T-helper 2 cell (primary cell): ENCODE measurements at places on chromosomes 12 and 14.

GRCh38 chr12:27922531-27923139 is 49.9 kb downstream of the PTHLH start:
- no peak for DNase-seq

GRCh38 chr12:122651520-122652224 is 51.5 kb downstream of the HCAR2 start:
- no peak for DNase-seq

DNA sequence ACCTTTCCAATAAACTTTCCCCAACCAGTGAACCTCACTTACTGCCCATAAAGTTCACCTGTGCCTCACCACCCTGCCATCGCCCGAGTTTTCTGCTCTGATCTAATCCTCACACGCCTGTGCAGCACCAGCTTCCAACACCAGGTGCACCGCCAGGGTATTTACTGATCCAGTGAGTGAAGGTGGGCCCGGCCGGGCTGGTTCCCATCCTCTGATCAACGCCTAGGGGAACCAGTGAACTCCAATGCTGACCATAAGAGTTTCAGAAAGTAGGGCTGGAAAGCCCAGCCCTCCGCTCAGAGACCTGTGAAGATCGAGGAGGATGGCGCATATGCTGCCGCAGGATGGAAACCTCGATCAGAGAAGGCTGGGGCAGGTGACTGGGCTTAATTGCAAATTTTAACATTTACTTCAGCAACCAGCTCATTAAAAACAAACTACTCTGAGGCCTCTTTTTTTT is 685 bp upstream of the MYL6B start:
- peak; percentile 59 for DNase-seq

DNA sequence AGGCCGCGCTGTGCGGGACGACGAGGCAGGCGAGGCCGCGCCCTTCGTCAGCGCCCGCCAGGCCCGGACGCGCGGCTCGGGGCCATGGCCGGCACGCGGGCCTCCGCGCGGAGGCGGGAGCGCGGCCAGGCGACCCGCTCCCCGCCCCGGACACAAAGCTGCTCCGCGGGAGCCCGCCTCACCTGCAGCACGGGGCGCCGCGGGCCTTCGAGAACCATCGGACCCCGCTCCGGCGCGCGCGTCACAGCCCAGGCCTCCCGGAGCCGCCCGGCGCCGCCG is 342 bp downstream of the DICER1 start:
- DNase-seq = no peak

- DNase-seq = no peak
Observed at GRCh38 chr14:59317346-59317745, 128.9 kb downstream of the DAAM1 start.

GRCh38 chr14:21256539-21257393 is 12.5 kb downstream of the HNRNPC start:
- no peak for DNase-seq

DNA sequence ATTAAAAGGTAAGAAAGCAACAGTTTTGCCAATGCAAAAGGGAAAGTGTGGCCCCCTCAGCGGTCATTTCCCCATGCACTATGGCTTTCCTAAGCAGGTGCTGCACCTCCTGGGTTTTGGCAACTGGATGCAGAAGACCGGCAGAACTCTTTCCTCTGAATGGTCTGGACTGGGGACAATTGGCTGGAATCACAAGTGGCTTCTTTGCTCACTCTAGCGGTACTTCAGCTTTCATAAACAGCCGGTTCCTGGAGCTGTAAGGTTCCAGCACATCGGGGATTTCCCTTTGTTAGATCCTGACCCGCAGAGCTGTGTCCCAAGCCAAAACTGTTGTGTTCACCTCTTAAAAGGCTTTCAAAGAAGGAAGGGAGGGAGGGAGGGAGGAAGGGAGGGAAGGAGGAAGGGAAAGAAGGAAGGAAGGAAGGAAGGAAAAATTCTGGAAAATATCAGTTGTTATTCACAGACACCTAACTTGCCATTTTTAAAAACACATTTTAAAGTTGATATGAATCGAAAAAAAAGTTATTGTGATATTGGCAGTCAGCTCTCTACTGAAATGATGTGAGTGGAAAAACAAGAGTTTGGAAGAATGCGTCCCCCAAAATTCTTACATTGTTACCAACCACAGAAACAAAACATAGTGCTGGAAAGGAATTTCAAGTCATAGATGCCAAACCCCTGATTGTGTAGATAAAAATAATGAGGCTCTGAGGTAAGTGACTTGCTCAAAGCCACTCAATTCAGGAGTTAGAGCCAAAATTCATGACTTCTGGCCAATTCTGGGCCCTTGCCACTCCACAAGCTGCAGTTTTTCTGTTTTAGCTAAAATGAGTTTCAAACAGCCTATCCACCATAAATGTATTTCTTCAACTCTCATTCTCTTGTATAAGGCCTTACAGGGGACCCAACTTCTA is 220.6 kb upstream of the HMGA2 start:
- no peak for DNase-seq

GRCh38 chr14:54695196-54695595 is 128.3 kb downstream of the SAMD4A start:
- no peak for DNase-seq

DNA sequence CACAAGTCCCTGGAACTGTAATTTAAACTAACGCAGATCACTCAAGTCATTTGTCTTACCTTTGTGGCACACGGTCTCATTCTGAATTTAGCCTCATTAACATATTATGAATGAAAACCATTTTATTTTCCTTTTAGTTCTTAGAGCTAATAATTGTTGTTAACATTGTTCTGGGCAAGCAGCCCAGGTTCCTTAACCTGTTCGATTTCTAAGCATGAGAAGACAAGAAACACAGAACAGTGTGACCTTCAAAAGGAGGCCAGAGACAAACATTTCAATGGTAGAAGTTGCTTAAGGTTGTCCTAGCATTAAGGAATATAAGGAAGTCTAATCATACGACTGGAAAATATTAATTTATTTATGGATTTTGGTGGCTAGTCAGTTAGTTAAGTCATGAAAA is 35.2 kb downstream of the PIWIL1 start:
- no peak for DNase-seq

- no peak for DNase-seq
Observed at GRCh38 chr14:34231626-34232025, 230.4 kb downstream of the SPTSSA start.

DNA sequence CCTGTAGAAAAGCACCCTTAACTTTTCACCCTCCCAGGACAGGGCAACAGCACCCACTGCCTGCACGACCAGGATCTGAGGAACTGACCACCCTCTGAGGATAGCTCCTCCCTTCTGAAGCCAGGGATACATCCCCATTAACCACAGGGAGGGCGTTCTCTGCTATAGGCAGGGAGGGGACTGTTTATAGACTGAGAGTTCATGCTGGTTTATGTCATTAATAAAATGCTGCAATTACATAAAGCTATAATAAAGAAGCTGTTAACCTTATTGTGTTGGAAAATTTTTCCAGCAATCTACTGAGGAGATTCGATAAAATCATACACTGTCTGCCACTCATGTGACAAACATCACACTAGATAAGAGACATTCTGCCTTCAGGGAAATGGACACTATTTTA is 232.4 kb upstream of the SFSWAP start:
- DNase-seq = no peak

DNA sequence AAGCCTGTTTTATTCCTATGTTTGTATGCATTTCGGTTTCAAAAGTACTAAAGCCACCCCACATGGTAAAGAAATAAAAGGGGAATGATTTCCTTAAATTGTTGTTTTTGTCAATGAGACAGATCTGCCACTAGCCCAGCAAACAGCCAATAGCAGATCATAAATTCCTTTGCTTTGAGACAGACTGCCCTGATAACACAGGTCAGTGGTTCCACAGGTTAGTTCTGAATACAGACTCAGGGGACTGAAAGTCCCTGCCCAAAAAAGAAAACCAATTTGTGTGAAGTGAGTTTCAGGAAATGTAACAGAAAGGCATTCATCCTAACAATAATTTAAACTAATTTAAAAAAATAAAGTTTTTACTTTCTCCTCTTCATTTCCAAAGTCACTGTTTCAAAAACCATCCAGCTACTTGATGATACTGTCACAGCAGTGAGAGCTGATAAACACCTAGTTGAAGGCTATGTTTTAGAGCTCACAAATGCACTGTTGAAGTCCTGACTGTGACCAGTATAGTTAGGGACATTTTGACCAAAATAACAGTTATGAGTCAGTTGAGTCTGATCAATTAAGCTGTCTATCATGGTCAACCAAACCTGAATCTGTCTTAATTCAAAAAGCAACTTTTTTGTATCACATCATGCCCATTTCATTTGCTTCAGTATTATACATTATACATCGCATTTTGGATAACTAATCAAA is 77.7 kb downstream of the LGR5 start:
- no peak for DNase-seq
